Activated naive CD8-positive, alpha-beta T cell treated with anti-CD3 and anti-CD28 coated beads, Interleukin-2, amount 10 ng/mL, durations not matched to agents 7 days and 5 days (primary cell): ENCODE measurements at places on chromosomes 12 and 14.

DNA sequence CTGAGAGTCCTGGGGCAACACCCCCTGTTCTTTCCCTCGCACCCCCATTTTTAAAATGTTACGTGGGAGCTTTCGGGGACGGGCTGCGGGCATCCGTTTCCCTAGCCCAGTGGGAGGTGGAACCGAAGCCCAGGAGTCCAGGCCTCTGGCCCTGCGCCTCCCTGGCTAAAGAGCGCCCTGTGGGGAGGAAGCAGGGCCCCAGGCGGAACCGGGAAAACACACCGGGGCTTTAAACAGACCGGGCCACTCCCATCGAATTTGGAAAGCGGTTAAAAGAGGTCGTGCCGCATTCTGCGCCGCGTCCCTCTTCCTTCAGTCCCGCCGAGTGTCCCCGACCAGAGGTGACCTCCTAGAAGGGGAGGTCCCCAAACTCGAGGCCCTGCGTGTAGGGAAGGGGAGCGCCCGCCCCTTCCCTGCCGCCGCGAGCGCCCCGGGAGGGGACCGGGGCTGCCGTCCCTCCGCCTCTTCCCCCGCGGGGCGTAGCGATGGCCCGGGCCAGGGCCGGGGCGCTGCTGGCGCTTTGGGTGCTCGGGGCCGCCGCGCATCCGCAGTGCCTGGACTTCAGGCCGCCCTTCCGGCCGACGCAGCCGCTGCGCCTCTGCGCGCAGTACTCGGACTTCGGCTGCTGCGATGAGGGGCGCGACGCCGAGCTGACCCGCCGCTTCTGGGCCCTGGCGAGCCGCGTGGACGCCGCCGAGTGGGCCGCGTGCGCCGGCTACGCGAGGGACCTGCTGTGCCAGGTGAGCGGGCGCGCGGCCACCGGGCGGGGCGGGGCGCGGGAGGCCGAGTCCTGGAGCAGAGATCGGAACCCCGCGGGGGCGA, at the start of gene HHIPL1:
Gene HHIPL1, plus strand, starts transcription at position 407 of the 822 bp plus-strand sequence. Its CDS starts 79 bp downstream, at position 486.
- no peak for DNase-seq

DNA sequence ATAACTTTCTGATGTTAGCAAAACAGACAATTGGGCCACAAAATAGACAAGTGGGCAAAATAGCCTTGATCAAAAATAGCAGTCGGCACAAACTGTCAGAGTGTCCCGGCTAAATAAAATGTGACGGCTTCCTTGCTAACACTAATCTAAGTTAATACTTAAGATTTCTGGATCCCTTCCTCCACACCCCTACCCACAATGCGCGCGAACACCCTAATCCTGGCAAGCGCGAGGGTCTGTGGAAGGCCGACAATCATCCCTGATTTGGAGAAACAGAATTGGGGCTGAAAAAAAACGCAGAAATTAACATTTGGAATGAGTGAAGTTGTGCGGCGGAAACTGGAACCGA, 489 bp downstream of the CEP290 start:
- DNase-seq = no peak

DNA sequence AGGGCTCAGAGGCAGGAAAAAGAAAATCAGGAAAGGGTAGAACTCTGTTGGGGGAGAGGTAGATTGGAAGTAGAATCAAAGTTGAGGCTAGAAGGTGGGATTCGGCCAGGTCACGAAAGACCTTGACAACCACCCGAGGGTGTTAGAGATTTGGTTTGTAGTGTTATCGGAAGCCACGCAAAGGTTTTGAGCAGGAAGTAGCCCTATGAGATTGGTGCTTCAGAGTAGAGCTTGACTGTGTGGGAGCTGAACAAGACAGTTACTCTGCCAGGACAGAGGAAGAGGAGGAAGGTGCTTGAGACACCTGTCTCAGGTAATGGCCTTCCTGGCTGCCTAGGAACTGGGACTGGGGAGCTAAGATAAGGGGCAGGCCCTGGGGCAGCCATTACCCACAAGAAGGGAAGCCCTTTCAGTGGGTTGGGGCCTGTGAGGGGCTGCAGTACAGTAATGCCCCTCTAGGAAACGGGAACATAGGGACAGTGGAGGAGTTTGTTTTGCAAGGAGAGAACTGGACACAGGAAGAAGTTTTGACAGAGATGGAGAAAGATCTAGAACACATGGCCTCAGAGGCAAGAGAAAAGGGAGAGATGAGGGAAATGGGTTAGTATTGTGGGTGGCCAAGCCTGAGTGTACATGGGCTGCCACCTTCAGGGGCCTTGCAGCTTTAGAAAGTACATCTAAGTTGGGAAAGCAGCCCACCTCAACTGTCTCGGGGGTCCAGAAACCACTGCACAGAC, 73.5 kb downstream of the RIN3 start:
- DNase-seq = peak; percentile 42

GRCh38 chr14:74929242-74929641, 6.2 kb upstream of the RPS6KL1 start:
- DNase-seq = no peak

DNA sequence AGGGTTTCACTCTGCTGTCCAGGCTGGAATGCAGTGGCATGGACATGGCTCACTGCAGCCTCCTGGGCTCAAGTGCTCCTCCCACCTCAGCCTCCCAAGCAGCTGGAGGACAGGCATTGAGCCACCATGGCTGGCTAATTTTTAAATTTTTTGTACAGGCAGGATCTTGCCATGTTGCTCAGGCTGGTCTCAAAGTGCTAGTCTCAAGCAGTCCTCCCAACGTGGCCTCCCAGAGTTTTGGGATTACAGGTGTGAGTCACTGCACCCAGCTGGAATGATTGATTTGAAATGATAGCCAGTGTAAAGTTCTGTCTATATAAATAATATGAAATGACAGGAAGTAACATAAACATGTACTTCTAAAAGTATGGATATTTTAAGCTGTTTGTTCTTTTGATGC, 172.7 kb downstream of the FUT8 start:
- no peak for DNase-seq

DNA sequence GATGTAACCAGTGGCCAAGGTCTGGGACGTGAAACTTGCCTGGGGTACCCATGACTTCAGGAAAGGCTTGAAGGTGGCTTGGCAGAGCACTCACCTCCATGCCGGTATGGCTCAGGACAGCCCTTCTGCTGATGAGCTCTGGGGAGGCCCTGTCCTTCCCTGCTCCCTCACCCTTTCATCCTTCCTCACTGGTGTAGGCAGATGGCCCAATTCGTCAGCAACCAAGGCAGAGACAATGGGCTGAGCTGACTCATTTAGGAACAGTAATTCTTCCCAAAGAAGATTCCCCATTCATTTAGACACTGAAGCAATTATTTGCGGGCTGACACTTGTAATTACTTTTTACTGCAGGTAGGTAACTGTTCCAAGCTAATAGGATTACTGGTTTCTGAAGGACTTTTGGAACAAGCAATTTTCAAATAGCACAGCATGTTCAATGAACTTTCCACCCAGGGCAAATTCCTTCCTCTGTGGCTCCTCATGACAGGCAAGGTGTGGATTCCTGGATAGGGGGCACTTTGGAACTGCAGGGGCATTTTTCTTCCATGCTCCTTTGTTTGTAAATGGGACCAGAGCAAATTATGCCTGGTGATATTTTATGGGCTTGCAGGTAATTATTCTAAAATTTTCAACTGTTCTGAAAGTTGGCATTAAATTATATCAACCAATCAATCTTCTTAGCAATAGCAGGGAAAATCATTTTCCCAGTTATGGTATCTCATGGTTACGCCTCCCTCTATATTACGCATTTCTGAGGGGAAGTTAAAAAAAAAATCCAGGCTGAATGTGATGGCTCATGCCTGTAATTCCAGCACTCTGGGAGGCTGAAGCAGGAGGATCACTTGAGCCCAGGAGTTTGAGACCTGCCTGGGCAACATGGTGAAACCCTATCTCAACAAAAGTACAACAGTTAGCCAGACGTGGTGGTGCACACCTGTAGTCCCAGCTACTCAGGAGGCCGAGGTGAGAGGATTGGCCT, 24.1 kb upstream of the NRDE2 start:
- DNase-seq = no peak

DNA sequence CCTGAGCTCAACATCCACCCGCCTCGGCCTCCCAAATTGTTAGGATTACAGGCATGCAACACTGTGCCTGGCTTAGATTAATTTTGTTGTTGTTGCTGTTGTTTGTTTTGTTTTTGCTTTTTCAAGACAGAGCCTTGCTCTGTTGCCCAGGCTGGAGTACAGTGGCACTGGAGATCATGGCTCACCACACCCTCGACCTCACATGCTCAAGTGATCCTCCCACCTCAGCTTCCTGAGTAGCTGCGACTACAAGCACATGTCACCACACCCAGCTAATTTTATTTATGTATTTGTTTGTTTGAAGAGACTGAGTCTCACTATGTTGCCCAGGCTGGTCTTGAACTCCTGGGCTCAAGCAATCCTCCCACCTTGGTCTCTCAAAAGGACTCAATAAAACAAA, 26.7 kb downstream of the CRY1 start:
- no peak for DNase-seq

- no peak for DNase-seq
These were observed 112.6 kb downstream of the KCNK10 start for GRCh38 chr14:88210426-88210825.

- DNase-seq = no peak
These were observed 304.8 kb upstream of the ATP2B1 start for GRCh38 chr12:90013409-90013808.

DNA sequence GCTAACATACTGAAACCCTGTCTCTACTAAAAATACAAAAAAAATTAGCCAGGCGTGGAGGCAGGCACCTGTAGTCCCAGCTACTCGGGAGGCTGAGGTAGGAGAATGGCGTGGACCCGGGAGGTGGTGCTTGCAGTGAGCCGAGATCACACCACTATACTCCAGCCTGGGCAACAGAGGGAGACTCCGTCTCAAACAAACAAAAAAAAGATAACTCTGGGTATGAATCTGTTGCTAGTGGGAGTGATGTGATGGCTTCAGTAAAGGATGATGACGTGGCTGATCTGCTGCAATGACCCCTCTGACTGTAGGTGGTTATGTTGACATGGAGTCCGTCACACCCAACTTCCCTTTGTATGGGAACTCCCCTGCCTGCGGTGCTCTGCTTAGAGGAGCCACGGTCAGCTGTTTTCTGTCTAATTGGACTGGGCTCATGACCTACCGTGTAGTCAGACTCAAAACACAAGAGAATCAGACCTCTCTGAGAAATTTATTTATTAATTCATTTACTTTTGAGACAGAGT, 59.1 kb upstream of the MED13L start:
- DNase-seq = no peak

GRCh38 chr14:95831468-95831867, 45.2 kb upstream of the TUNAR start:
- no peak for DNase-seq

GRCh38 chr12:6326316-6327228, 15.3 kb downstream of the TNFRSF1A start:
- DNase-seq = no peak
